NCI-H2227 treated with DMSO at 0.1 percent for 48 hours (cell line): ENCODE measurements at places on chromosomes 2 and 18.

- DNase-seq, result peak; percentile 16
Measured at GRCh38 chr18:29071869-29072268, 894.9 kb upstream of the CDH2 start.

DNA sequence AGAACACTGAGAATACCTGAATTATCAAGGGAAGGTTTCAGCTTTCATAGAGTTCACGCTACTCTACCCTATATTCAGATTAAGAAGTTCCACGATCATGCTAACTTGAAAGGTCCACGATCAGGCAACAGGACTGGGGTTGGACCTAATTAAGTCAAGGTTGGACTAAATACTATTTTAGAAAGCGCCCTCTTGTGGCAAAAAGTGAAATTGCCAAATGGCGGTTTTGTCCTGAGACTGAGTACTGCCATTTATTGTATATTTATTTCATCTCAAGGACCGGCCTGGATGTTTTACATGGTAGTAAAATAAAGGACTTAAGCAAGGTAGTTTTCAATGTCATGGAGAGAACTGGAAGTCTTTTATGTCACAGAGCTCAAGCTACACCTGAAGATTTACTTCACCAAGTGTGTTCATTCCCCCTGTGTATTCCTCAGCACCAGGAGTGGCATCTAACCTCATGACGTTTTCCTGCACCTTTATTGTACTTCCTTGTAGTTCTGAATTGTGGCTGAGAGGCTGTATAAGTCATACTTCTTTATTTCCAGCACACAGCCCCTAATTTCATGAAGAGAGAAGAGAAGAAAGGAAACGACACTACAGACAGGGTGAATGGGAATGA, 56.8 kb downstream of the SRD5A2 start:
- DNase-seq, result peak; percentile 2

DNA sequence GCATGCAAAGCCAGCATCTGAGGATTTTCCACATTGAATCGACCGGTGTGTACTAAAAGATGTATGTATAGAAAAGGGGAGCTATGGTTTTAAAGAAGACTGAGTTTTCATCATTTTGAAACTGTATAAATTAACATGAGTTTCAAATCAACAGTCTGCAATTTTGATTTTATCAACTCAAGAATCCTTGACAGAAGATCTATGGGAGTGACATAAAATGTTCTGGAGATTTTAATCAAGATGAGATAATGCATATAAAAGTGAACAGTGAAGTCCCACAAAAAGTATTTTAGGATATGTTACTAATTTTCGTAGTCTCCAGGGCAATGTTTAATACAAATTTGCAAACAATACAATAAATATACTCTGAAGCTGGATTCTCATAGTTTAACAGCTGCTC, 24.0 kb upstream of the CERS6 start:
- no peak for DNase-seq

DNA sequence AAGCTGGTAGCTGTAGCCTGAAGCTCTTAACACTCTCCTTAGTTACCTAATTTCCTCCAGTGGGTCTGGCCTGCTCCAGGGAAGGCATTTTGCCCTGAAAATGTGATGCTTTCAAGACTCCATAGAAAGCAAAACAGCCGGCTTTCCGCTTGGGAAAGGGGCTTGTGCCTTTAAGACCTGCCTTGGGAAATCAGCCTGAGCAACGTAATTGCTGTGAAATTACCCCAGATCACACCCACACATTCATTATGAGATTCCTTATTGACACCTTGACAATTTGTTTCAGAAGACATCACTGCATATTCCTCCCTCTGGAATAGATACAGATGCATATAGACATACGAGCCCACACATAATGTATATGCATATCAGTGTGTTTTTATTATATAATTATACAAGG, 190.5 kb upstream of the SKOR2 start:
- DNase-seq, result no peak

- no peak for DNase-seq
Measured at GRCh38 chr18:43916984-43917383, 639.7 kb upstream of the SYT4 start.

DNA sequence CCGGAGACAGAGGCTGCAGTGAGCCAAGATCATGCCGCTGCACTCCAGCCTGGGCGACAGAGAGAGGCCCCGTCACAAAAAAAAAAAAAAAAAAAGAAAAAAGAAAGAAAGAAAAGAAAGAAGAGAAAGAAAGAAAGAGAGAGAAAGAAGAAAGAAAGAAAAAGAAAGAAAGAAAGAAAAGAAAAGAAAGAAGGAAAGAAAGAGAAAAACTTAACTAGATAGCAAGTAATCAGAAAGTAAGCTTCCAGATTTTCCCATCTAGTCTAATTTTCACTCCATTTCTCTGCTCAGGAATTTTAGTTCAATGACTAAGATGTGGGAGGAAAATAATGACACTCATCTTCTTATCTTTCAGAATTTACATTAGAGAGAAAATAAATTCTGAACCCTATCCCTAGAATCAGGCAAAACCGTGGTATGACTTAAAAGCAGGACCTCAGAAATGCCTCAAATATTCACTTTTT, 2.4 kb downstream of the GFPT1 start:
- no peak for DNase-seq

GRCh38 chr2:9678544-9678943, 47.7 kb upstream of the YWHAQ start:
- DNase-seq, result no peak

- no peak for DNase-seq
Measured at GRCh38 chr2:182593394-182593975, 122.6 kb upstream of the DNAJC10 start.

GRCh38 chr18:77014538-77014937, 118.0 kb downstream of the MBP start:
- no peak for DNase-seq

DNA sequence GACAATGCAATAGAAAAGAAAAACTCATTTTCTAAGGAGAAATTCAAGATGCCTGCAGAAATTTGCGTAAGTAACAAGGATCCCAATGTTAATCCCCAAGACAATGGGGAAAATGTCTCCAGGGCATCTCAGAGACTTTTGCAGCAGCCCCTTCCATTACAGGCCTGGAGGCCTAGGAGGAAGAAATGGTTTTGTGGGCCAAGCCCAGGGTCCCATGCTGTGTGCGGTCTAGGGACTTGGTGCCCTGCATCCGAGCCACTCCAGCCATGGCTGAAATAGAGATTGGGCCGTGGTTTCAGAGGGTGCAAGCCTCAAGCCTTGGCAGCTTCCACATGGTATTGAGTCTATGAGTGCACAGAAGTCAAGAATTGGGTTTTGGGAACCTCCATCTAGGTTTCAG, 103.9 kb upstream of the ACVR1 start:
- DNase-seq, result no peak

- peak; percentile 79 for DNase-seq
Measured at GRCh38 chr2:235493775-235494715, at the start of gene AGAP1. Gene AGAP1 (plus strand): TSS chr2:235494043.

- DNase-seq, result no peak
Measured at GRCh38 chr18:7174344-7175095, 56.4 kb upstream of the LRRC30 start.

- no peak for DNase-seq
Measured at GRCh38 chr18:48620071-48620470, 81.2 kb downstream of the CTIF start.
